ENCODE measurements at places on chromosomes 6 and 20.

DNA sequence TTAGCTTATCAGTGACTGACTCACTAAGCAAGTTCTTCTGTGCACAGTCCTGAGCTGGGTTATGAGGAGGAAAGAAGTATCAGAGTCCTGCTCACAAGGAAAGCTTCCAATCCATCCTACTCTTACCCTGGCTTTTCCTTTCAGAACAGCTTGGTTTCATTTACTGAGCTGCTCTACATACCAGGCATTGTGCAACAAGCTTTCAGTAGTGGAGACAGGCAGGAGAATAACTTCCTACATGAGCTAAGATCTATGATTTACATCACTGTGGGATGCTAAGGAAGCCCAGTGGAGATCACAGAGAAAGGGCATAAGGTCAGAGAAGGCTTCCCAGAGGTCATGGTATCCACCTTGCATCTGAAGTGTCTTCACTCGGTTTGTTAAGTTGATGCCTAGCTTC is 144.5 kb downstream of the MAP3K7 start:
- DNase-seq: no peak

DNA sequence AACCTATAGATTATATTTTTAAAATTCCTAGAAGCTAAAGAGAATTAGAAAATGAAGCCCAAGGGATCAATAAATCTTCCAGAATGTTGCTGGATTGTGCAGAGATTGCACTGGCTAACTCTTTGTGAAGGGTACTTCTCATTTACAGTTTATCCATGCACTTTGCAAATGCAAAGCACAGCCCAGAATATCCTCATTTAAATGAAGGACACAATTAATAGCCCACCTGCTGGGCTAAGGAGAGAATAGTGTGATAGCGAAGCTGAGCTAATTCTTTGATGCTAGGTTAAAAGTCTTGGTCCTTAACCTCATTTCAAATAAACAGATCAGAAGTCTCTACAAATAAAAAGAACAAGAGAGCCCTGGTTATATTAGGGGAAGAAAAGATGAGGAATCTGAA is 72.5 kb downstream of the SMPDL3A start:
- DNase-seq: no peak

DNA sequence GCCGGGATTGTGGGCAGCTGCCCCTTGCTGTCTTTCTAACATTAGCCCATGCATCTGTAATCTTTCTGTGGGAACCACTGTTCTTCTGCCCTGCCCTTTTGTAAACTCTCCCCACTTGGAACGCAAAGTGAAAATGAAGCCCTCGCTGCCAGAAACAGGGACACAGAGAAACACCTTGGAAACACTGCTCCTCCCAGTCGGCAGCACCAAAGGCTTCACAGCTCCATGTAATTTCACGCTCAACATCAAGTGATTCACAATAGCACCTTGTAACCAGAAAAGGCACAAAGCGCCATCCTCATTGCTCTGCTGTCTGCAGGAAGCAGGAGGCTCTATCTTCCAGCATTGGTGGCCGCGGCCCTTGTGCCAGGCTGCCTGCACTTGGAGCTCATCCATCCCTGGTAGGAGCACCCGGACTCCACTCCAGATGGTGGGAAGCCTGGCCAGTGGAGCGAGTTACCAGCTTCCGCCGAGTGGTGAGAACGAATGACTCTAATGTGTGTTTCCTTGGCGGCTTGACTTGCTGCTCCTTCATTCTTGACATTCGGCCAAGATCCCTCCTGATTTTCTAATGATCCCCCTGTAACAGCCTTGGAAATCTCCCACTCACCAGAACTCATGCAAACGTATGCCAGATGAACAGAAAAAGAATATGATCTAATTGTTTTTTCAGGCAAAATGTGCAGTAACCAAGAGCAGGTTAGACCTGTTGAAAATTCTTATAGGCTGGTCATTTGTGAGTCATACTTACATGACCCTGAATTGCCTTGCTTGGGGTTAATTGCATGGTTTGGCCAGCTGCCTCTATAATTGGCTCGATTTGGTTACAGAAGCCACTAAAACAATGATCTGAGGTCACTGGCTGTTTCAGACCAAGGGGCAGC is 169.1 kb upstream of the CDYL start:
- DNase-seq: no peak

GRCh38 chr6:56807989-56808337 is 146.9 kb upstream of the BEND6 start:
- DNase-seq: no peak

DNA sequence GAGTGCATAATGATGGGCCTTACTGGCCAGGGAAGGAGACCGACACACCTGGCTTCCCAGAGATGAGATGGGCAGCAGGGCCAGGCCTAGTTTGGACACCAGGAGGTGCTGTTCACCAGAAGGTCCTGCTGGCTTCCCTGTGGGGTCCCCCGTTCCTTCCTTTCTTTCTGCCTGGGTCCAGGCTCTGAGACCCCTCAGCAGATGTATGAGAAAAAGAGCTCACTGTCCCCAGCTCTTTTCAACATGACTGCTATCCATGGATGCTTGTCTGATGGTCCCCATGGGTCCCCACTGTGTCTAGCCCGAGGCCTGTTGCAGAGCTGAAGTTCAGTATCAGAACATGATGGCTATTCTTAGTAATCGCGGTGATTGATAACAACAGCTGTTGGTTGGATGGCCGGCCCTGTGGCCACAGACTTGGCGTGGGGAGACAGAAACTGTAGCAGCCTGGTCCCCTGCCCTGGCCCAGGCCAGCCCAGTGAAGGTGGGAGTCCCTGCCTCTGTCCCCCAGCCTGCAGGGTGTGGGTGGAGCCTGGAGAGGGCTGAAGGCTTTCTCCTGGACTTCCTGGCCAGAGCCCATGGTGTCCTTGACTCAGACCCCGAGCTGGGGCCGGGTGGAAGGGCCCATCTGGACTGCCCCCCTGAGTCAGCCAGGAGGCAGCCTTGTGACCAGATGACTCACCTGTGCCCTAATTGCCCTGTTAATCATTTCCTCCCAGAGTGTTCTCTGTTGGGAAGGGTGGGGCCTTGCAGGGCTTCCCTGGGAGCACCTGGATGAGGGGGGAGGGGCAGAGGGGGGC is 9.9 kb upstream of the BAK1 start:
- no peak for DNase-seq

GRCh38 chr6:150601439-150601838 is 1.8 kb downstream of the PLEKHG1 start:
- no peak for DNase-seq

DNA sequence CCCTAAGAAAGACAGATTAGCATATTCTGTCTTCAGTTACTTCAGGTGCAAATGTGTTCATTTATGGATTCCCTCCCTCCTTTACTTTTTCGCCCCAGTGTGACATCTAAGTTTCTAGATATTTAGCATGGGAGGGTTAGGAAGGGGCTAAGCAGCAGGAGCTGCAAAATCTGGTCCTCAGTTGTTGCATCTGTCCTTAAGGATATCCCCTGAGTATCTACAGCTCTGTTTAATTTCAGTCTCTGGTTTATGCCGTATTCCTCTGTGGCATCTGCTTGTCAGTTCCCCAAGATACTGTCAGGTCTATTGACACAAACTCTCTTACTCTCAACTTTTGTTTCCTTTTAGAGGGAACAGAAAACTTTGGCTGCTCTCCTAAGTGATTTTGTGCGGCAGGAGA is 754.6 kb upstream of the MAP3K7 start:
- DNase-seq: no peak

GRCh38 chr6:6885521-6886170 is 222.1 kb upstream of the RREB1 start:
- no peak for DNase-seq

- DNase-seq: no peak
Observed at GRCh38 chr6:84227044-84227433, 404 bp downstream of the CEP162 start.

DNA sequence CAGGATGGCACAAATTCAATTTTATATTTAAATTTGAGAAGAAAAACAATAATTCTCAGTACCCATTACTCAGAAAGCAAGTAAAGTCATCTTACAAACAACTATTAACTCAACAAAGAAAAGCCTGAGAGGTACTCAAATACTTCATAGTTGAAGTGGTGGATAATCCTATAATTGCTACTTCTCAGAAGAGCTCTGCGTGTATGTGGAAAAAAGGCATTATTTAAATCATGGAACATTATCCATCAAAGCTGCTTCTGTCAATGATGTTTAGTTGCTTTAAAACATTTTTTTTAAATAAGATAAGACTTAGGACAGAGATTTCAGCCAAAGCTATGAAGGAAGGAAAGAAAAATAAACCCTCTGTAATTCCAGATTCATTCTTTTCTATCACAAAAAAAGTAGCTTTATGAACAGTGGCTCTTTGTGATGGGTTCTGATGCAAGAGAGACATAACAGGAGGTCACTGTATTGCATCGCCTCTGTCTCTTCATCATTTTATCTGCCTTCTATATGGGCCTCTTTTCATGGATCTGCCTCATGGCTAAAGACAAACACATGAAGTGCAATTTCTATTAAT is 367.9 kb upstream of the SLC35B3 start:
- no peak for DNase-seq

DNA sequence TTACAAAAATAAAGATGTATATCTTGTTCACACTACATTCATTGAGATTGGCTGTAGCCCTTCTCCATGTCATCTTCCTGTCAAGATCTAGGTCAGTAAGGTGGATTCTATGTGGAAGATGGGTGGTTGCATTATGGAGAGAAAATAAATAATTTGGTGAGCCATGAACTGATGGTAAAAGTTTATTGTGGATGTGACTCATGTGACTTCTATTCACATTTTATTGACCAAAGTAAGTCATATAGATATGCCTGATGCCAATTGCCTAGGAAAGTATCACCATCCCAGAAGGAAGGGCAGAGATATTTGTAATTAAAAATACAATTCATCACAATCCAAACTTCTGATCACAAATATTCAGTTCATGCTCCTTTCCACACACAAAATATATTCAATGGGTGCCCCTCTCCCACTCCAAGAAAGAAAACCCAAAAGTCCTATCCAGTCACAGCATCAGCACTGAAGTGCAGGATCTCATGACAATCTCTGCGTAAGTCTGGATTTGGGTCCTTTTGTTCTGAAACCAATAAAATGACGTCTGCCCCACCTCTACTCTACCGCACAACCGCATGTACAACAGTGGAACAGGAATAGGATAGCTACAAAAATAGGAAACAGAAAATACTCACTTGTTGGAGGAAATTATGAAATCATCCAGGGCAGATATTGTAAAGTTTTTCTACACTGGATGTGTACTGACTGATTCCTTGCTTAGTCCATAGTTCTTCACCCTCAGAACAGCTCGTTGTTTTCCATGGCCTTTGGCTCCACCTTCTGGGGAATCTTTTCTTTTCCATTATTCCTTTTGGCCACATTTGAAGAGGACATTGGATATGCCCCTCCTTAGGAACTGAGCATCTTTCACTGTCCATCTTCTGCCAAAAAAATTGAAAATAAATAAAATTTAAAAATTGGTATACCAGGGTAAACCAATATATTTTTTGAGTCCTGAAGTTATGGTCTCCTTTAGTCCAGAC is 16.1 kb upstream of the SLC17A3 start:
- no peak for DNase-seq

- no peak for DNase-seq
Observed at GRCh38 chr6:15698471-15698870, 35.6 kb upstream of the DTNBP1 start.
